ENCODE measurements at places on chromosomes 5 and 9.

DNA sequence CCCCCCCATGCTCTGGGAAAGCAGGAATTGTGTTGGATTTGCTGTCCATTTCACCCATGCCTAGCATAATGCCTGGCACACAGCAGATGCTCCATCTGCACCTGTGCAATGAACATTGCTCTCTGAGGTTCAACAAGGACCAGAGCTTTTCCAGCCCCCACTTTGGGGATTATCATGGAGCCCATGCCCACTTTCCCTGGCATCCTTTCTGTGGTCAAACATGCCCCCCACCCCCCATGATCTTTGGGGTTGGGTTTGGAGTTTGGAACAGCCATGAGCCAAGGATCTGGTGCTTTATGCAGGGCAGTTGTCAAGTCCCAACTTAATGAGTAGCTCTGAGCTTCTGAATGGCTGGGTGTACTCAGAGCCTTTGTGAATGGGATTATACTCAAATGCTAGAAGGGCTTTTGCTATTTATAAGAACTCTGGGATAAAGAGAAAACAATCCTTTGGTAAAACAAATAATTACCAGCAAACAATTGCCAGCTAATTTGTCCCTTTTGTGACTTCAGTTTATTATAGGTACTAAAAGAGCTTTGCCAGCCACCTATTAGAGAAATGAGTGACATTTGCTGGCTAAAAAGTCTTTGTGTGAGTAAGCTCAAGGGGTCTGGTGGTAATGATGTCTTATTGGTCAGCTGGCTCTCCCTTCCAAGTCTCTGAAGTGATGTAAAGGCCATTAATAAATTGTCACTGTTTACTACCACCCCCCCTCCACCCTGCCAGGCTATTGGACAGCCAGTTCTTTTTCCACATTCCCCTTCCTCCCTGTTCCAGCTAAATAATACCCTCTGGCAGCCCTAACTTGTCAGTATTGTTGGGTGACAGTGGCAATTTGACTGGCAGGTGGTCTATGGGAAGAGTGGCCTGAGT, 182.3 kb downstream of the MACROH2A1 start:
- DNase-seq, result no peak

DNA sequence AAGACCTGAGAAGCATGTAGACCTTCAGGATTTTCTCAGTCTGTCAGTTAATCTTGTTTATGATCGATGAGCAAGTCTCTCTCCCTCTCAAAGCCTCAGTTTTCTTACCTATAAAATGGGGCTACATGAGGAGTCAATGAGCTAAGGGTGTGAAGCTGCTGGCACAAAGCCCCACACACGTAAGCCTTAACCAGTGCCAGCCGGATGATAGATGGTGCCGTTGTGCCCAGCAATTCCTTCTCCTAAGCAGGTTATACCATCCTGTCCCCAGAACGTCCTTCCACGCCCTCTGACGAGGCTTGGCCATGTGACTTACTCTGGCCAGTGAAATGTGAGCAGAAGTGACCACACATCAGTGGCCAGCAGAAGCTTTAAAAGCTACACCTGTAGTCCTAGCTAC, 179.0 kb downstream of the C9orf50 start:
- DNase-seq, result no peak

- no peak for DNase-seq
Measured at GRCh38 chr9:134490446-134490845, 151.2 kb upstream of the COL5A1 start.

GRCh38 chr5:56938858-56939257, 13.1 kb downstream of the MIER3 start:
- DNase-seq, result no peak

DNA sequence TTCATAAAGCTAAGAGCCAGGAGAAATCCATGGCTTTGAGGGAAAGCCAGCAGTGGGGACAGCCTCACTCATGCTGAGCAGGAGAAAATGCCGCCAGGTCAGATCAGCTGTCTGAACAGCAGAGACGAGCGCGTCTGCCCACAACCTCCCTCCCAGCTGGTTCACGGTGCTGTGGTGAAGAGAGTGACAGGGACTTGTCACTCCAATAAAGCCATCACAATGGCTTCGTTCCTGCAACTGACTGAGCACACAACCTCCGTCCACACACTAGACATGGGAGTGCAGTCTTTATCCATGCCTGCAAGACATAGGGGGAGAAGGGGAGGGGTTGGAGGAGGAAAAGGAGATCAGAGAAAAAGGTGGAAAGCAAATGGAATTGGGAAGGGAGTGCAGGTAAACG, 206.9 kb downstream of the GABBR2 start:
- DNase-seq, result no peak

GRCh38 chr5:149466457-149466972, 84.7 kb downstream of the CSNK1A1 start:
- peak; percentile 57 for DNase-seq

DNA sequence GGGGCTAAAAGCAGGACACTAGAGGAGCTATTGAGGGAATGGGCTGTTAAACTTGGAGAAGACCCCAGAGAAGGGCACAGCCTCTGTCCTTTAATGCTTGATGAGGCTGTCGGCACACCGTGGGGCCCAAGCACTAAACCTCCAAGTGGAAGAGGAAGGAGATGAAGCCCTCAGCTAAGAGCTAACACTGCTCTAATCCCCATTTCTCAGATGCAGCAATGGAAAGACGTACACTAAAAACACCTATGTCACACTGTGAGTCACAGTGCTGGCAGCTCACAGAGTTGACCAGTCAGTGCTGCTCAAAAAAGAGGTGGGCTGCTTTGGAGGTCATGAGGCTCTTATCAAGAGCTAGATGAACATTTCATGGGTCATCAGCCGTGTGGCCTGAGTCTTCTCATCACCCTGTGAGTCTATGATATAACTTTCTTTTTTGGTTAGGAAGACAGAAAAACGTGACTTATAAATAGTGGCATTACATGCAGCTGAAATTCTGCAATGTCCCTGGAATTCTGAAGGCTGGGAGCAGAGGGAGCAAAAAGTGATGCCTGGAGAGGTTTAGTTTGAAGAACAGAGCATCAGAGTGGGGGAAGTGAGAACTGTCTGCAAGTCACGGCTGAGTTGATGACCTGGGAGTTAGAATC, 21.5 kb downstream of the TNFSF8 start:
- no peak for DNase-seq

DNA sequence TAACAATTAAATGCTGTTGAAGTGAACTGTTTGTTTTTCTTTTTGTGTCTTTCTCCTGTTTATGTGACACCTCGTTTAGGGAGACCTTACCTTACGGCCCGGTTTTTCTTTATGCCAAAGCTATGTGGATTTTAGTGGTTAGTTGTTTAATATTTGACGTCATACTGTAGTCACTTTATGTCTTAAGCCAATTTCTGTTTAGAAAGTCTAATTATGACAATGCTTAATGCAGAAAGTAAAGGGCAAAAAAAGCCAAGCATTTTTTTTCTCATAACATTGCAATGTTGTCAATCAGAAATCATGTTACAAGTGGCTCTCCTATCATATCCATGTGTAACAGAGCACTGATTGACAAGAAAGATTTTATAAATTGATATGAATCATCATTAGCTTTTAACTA, 442.5 kb upstream of the ARRDC3 start:
- DNase-seq, result no peak

DNA sequence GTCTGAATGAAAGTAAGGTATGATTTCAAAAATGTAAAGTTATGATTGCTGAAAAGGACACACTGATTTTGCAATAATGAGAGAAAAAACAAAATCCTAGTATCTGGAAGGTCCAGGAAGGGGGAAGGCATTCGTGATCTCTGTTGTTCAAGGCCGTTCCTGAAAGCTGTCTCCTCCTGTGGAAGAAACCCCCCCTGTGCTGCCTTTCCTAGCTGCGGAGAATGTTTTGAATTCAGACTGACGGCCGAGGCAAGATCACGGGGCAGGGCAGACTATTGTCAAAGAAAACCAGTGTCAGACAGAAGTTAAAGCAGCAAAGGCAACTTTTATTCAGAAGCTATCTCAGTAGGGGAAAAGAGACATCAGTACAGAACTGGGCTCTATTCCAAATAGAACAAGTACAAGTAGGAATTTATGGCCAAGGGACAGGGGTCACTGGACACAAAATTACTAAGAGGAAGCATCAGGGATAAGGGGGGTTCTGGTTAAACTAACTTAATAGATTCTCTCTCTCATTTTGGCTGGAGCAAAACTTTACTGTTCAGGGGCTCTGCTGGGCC, 61.9 kb upstream of the IGFBPL1 start:
- no peak for DNase-seq

DNA sequence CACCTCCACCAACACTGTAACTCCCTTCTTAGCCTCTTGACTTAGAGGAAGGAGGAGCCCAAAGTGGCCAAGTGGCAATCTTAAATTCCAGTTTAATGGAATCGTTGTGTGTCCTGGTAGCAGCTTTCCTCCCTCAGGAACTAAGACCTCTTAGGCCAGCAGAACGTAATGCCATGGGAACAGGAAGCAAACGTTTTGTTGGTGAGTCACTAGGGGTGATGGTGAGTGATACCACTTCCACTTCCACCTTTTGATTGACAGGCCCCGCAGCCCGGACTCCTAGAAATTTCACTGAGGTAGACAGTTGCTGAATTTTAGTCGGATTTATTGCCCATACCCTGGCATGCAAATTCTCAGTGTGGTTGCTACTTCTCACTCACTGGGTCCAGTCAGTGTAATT, 94.2 kb upstream of the FBN2 start:
- no peak for DNase-seq

DNA sequence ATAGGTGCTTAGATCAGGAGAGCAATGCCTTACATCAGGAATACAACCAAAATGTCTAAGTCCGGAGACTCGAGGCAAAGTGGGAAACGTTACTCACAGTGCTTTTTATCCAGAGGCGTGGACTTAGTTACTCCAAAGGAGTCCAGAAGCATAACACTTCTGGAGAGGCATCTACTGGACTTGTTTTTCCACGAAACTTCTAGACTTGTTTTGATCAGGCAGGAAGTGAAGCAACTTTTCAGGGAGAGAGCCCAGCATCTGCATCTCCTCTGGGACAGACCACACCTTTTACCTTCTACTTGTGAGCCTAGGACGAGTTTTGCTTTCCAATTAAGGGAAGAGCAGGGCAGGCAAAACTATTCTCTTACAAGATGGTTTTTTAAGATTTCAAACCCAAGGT, 1.2 kb upstream of the TJP2 start:
- no peak for DNase-seq

DNA sequence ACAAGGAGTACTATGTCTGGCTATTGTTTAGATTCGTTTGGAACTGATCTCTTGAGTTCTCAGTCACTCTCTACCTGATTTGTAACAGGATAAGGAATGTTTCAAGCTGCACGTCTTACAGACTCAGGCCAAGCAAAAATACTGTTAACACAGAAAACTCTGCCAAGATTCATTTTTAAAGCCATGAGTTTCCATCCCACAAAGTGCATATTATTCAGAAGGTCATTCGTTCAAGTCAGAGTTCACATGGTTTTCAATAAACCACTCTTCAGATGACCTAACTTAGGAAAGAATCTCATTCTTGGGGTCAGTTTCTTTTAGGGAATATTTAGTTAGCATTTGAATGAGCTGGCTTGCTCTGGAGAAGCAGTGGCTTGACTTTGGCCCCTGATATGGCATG, 49.3 kb downstream of the F2R start:
- DNase-seq, result no peak

GRCh38 chr5:35223787-35224395, 6.4 kb downstream of the PRLR start:
- no peak for DNase-seq

- DNase-seq, result no peak
Measured at GRCh38 chr5:73673161-73673591, 47.2 kb downstream of the ARHGEF28 start.

DNA sequence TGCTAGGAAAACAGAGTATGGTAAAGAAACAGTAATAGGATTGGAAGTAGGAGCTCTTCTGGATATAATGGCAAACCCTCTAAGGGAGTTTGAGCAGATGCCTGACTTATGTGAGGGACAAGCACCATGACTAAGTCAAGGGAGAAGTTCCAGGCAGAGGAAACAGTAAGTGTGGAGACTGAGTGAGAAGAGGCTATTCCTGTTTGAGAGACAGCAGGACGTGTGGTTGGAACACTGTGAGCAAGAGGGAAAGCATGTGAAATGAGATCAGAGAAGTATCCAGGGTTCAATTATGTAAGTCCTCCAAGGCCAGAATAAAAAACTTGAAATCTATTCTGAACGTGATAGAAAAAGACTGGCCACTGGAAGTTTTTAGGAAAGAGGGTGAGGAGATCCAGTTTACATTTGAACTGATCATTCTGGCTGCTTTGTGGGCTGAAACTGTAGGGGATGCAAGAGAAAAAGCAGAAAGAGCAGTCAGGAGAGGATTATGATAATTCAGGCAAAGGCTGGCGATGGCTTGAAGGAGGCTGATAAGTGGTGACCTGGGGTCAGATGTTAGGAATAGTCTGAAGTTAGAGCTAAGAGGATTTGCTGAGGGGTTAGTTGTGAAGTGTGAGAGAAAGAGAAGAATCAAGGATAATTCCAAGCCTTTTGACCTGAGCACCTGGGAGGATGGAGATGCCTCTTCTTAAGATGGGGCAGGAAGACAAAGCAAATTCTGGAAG, 19.2 kb downstream of the DMAC1 start:
- no peak for DNase-seq

- DNase-seq, result no peak
Measured at GRCh38 chr5:2687746-2688145, 63.7 kb downstream of the IRX2 start.

DNA sequence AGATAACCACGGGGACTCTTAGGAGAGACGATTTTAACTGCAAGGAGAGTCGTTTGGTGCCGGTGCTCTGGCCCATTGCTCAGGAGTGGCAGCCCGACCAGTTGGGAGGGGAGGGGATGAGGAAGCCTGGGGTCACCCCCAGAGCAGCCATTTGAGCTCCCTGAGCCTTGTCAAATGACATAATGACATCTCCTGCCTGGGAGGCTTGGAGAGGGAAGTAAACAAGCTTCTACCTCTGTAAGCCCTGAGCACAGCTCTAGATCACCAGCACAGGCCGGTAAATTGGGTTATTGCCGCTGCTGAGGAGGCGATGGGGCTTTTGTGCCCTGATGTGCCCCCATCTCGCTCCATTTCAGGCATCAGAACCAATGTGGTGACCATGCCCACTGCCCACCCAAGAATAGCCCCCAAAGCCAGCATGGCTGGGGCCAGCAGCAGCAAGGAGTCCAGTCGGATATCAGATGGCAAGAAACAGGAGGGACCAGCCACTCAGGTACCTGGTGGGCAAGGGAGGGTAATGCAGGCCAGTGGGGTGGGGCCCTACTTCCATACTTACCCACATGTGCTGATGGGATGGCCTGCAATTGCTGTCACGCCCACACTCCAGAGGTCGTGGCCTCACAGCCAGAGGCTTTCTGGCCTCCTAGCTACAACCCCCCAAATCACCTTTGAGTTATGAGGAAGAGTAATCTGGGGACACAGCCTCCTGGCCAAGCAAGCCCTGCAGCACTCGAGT, 23.0 kb downstream of the CD74 start:
- DNase-seq, result no peak

DNA sequence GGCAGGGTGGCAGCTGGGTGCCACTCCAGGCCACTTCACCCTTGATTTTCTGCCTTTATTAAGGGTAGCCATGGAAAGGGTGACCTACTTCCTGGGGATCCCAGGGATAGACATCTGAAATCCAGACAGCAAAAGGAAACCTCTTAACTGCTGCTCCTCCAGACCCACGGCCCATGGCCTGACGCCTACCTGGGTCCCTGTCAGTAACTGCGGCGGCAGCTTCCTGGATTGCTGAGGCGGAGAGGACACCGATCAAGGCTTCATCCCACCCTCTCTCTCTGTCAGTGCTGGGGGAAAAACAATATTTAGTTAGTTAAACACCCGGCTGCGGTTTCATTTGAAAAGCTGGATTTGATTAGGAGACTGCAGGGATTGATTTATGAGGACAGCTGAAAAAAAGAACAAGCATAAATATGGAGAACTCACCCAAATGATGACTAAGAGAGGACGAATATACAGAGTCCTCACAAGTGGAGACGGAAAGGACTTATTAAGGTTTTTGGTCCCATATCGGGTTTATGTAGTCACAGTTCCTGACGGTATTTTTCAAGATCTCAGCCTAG, 158.7 kb upstream of the KLF4 start:
- no peak for DNase-seq

Data from caudate nucleus (tissue), 63 donors.